NCI-H1105 (cell line): ENCODE measurements at places on chromosomes 16 and 17.

DNA sequence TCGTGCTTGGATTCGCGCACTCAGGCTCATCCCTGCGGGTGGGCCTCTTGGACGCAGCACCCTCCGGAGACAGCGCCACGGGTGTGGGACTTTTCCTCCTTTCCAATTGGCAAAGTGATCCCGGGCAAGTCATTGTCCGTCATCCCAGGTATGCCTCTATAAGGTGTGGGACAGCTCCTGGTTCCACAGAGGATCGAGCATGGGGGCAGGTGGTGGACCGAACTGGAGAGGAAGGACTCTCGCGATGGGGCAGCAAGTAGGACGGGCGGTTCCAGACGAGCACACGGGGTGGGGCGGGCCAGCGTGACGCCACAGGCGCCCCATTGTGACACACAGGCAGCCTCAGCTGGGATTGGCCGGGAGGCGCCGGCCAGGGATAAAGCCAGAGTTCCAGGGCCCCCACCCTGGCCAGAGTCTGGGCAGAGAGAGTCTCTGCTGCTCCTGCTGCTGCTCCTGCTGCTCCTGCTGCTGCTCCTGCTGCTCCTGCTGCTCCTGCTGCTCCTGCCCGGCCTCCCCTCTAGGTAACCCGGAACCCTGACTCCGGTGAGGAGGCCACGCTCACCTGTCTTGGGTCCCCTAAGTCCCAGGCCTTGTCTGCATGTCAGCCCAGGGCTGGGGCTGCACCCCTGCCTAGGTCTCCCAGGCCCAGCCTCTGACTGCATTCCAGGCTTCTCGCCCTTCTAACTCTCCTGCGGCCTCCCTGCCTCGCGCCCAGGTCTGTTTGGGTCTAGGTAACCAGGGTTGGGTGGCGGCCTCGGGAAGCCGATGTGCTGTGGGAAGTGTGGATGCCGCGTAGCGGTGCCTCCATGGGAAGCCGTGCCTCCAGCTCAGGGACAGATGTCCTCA is 38.5 kb upstream of the SLC47A1 start:
- no peak for DNase-seq

DNA sequence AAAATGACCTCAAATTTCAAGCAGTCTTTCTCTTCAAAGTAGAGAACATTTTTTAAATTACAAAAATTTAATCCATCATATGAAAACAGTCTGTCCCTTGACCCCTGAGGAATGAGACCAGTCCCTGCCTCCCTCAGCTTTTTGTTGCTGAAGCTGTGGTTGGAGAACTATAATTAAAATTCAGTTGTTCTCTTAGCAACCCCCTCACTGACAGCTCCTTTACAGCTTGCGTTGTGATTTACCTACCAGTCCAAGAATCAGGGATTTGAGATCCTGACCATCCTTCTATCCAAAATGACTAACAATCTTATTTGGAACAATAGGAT is 29.8 kb downstream of the LYRM1 start:
- DNase-seq: no peak

DNA sequence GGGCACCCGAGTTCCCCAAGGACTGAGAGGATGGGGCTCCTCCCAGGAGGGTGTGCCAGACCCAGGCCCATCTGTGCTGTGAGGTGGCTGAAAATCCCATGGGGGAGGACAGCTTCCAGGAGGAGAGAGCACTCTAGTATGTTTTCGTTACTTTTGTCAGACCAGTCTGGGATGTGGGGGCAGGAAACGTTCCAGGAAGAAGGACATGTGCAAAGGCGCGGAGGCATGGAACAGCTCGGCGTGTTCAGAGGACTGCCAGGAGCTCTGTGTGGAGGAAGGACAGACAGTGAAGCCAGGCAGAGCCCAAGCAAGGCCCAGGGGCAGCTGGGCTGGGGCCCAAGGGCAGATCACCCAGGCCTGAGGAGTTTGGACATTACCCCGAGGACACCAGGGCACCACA is 7.0 kb downstream of the CA4 start:
- no peak for DNase-seq

- DNase-seq: no peak
Observed at GRCh38 chr17:39598630-39599003, 9.1 kb downstream of the NEUROD2 start.

GRCh38 chr16:85137323-85138072 is 25.2 kb upstream of the CIBAR2 start:
- no peak for DNase-seq

DNA sequence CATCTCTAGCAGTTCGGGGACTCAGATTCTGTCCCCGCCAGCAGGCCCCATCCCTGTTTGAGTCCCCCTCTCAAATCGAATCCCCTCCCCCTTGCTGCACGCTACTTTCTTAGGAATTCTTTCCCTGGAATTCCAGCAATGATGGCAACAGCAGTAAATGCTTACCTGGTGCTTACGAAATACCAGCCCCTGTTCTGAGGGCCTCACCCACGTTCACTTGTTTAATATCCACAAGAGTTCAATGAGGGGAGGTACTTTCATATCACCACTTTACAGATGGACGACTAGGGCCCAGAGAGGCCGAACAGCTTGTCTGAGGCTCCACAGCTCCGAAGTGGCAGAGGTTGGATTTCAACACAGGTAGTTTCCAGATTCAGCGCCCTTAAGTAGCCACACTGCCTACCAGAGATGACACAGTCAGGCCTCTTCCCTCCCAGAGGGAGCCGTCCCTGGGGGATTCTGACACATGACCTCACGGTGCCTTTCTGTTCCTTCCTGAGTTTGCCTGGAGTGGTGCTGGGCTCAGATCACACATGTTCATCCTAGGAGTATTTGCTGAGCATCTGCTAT is 120.7 kb upstream of the GSE1 start:
- no peak for DNase-seq

GRCh38 chr17:59897090-59897489 is 4.2 kb downstream of the RPS6KB1 start:
- DNase-seq: no peak

- DNase-seq: no peak
Observed at GRCh38 chr17:40091691-40092397, 8.5 kb downstream of the NR1D1 start.

DNA sequence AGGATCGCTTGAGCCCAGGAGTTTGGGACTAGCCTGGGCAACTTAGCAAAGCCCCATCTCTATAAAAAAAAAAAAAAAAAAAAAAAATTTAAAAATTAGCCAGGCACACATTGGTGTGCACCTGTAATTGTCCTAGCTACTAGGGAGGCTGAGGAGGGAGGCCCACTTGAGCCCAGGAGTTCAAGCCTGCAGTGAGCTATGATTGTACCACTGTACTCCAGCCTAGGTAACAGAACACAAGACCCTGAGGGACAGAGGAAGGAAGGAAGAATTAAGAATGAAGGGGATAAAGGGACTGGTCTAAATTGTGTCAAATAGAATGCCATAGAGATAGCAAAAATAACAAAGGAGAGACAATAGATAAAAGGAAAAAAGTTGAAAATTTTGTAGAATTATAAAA is 102.8 kb downstream of the TRIM37 start:
- DNase-seq: no peak
